ENCODE measurements at places on chromosomes 7 and 10. TPM values are rescaled to one million over a fixed set of nuclear protein-coding genes. Genes with fewer than 3 reads are reported as not detected.

Gene CRYGN
- 0.56 TPM for polyA plus RNA-seq

DNA sequence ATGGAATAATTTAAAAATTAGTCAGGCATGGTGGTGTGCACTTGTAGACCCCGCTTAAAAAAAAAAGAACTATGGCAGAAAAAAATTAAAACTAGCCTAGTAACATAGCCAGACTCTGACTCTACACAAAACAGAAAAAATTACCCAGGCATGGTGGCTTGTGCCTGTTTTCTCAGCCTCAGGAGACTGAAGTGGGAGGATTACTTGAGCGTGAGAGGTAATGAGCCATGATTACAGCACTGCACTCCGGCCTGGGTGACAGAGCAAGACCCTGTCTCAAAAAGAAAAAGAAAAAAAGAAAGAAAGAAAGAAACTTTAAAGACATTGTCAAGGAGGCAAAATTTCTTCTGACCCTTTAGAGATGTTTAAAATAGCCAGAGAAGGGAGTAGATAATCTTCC lies 109.0 kb upstream of the TMEM106B start:
- no peak for DNase-seq

Gene GBX1
- not detected for polyA plus RNA-seq

DNA sequence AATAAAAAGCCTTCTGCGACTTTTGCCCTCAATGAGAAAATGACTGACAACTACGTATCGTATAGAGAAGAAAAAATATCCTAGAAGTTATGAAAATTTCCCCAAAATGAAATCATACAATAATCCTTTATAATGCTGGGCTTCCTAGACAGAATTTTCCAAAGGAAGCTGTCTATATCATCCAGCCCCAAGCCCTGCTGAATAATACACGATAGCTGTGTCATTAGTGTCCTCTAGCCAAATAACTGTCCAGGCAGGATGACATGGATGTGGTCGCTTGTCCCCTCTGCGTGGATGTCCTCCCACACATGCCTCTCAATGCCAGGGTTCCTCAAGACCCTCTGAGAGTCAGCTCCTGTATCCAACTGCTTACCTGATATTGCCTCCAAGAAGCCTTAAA lies 61.7 kb upstream of the ECHDC3 start:
- no peak for DNase-seq

GRCh38 chr7:42662862-42663261 lies 249.0 kb downstream of the C7orf25 start:
- no peak for DNase-seq

Gene PRPS1L1
- polyA plus RNA-seq, result not detected

- DNase-seq, result peak; percentile 55
Observed at GRCh38 chr7:1843271-1843861, 173.3 kb downstream of the ELFN1 start.

DNA sequence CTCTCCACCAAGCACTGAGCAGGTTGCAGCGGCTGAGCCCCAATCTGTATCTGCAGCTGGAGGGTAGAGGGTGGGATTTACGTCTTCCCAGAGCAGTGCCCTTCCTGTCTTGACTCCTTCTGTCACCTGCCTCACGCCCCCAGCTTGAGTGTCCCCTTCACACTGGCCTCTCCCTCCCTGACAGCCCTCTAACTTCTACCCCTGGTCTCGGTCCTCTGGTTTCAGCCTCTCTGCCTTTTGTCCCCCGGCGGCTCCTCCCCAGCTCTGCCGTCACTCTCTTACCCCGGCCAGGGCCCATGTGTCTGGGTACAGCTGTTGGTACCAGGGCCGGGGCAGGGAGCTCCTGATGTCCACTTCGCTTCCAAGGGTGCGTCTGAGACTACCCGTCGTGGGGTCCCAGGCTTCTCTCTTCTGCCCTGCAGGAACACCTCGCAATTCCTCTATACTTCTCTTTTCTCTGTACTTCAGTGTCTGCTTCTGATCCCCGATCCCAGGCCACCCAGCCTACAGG lies 654 bp downstream of the MUC3A start:
- no peak for DNase-seq

DNA sequence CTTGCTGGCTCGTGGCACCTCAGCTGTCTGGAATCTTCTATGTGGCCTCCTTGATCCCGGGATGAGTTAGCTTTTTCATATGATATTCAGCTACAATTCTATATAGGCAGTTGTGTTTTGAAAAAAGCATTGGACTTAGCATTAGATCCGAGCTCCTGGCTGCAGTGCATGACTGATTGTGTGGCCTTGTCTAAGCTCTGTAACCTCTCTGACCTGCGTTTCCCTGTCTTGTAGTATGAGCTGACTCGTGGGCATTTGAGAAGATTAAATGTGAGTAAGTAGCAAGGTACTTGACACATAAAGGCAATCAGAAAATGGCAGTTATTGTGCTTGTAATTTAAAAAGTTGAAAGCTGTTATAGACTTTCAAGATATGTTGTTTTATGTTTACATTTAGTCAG lies 85.9 kb downstream of the CCNY start:
- no peak for DNase-seq

GRCh38 chr7:149794661-149795060 lies 21.3 kb upstream of the ZNF467 start:
- no peak for DNase-seq

DNA sequence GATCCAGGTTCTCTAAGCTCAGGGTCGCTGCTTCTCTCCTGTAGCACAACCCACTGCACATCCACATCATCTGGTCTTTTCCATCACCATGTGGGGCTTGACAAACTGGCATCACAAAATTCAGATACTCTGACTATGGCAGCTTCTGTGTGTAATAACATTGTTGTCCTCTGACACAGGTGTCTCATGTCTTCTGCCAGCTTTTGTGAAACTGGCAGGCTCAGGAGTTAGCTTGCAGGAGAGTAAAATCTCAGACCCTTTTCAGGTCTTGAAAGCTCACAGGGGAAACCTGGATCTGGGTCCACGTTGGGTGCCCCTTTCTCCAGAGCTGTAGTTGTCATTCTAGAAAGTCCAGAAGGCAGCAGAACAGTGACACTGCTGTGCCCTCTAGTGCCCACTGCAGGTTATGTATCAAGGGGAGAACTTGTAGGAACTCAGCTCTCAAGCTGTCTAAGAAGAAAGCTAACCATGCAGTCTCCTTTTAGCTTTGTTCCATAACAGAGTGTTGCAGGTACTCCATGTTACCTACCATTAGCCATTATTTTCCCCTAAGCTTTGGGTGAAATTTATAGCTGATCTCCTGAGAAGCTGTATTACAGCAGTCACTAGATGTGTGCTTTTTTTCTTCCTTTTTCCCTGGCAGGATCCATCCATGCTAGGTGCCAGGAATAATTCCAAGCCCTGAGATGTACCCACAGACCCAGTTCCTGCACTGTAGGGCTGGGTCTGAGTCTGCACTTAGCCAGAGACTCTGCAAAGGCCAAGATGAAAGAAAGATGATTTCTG lies 102.7 kb downstream of the ZNF248 start:
- DNase-seq, result no peak

DNA sequence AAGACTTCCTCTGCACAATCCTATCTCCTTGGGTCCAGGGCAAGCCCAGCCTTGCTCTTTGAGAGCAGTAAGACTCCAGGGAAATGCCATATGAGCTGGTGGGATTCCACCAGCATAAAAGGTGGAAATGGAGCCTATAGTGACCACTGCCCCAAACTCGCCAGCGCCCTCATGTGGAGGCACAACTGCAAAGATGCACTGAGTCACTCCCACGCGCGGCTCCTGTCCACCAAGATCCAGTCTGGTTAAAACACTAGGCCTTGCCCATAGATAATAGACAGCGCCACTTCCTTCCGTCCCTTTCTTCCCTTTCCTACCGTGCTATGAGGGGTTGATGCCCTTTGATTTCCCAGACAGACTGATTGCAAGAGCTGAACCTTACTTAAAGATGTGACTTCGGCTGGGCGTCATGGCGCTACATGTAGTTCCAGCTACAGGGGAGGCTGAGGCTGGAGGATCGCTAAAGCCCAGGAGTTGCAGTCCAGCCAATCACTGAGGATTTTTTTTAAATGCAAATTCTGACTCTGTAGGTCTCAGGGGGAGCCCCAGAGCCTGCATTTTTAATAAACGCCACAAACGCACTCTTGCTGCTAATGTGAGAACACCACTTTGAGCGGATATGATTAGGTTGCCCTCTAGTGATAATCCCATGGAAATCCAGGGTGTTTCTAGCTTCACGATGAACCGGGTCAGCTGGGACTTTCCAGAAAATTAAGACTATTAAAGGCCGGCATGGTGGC lies 136.5 kb downstream of the EPC1 start:
- no peak for DNase-seq

GRCh38 chr10:69913606-69914382 lies 112.1 kb downstream of the COL13A1 start:
- no peak for DNase-seq

Gene CTAGE15
- not detected for polyA plus RNA-seq

Gene CPA2
- polyA plus RNA-seq, result 2.8 TPM

DNA sequence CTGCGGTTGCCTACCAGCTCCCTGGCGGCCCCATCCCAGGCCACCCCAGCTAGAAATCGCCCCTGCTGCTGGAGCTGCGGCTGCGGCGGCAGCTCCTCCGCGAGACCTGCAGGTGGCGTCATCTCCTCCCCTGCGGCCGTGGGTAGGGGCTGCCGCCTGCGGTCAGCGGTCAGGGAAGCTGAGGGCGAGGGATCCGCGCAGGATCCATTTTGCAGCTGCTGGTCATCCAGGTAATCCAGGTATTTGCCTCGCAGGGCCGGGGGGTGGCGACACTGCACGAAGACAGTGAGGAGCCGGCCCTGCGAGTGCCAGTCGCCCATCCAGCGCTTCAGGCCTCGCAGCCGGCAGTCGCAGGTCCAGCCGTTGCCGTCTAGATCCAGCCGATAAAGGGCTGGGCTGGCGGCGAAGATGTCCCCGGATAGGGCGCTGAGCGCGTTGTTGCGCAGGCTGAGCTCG lies 1.5 kb downstream of the TRIL start:
- peak; percentile 70 for DNase-seq

GRCh38 chr7:20223356-20223755 lies 6.2 kb upstream of the MACC1 start:
- DNase-seq, result no peak

DNA sequence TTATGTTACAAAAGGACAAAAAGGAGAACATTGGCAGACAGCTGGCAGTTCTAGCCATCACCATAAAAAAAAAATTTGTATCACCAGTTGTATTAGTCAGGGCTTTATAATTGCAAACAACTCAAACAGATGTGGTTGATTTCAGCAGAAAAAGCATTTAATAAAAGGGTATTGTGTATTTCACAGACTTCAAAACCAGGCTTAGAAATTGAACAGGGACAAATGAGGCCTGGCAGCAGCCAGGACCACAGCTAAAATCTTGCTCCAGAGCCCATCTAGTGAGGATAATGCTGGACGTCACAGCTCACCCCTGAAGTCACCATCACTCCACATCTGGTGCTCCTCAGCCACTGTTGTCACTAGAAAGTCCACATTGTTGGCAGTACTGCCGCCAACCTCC lies 52.9 kb upstream of the CALD1 start:
- DNase-seq, result no peak

Gene KIAA1217
- 2.5 TPM for polyA plus RNA-seq

Gene FAM25G
- polyA plus RNA-seq, result not detected

DNA sequence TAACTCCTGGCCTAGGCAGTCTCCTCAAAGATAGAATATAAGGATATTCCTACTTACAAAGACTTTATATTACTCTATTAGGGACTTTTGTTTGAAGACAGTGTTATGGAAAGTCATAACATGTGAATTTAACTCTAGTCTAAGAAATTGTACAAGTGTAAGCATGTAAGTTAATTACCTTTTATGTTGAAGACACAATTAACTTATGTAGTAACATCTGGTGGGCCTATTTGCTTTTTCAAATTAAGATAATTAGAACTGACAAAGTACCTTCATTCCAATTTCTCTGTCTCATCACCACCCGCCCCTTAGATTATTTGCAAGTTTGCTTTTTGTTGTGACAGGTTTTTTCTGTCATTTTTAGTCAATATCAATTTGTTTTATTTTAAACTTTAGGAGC lies 126.0 kb upstream of the THSD7A start:
- no peak for DNase-seq

Gene VIPR2
- polyA plus RNA-seq, result 14.1 TPM

- peak; percentile 89 for DNase-seq
Observed at GRCh38 chr10:132631338-132631735, 93.8 kb downstream of the INPP5A start.

Gene ZCCHC24
- polyA plus RNA-seq, result 42.2 TPM

- peak; percentile 89 for DNase-seq
Observed at GRCh38 chr7:6636741-6637543, at the start of gene ZNF316. Gene ZNF316, plus strand, starts transcription at chr7:6637318. Its CDS starts 5,092 bp downstream, at chr7:6642410.

DNA sequence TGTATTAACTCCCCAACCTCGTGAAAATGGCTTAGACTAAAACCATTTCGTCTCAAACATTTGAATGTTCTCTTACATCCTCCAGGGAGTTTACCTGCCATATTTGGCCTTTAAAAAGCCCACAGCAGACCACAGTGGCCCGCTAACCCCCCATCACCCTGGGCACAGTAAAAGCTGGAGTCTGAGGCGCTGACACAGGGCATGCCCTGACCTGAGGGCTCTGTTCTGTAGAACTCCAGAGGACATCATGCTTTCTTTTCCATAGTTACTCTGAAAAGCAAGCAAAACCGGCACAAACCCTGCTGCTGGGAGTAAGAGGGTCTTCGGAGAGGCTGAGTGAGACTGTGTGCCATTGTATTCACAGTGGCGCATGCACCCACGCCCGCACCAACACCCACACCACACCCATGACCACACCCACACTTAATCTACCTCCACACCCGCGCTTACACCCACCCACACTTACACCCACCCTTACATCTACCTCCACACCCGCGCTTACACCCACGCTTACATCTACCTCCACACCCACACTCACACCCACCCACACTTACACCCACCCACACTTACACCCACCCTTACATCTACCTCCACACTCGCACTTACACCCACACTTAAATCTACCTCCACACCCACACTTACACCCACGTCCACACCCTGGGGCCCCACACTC lies 32.1 kb downstream of the LRRC27 start:
- no peak for DNase-seq

Gene PRF1
- polyA plus RNA-seq, result 1.3 TPM

DNA sequence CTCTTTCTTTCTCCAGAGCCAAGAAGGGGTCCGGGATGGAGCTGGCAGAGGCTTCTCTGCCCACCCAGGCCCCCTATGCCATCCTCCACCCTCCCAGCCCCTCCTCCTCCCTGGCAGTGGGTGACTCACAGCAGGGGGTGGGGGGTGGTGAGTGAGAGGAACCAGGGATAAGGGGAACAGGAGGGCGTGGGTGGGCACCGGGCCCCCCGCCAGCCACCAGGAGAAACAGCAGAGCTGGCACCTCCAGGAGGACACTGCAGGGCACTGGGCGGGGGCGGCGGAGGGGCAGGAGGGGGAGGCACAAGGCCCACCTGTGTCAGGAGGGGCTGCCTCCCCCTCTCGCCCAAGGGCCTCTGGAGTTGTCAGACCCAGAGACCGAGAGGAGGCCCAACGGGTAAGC lies 56.0 kb downstream of the CAMK2B start:
- no peak for DNase-seq

Gene HOXA9
- polyA plus RNA-seq, result 3.1 TPM

- no peak for DNase-seq
Observed at GRCh38 chr10:119340893-119341458, 133.6 kb downstream of the GRK5 start.
